ENCODE measurements at places on chromosomes 3 and 15.

DNA sequence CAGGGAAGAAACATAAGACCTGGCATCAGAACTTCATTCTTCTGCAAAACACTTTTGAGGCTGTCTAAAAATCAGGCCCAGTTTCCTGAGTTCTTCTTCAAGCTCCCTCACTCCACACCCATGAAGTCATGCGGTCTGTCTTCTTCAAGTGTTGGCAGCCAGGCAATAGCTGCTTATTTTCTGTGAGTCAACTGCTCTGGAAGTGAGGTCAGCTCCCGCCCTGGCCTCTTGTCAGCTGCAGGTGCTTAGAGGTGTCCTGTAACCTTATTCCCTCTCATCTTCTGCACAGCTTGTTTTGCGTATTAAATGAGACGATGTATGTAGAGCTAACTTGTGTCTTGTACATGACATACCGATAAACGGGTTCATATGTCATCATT, 226.1 kb downstream of the ADAMTS17 start:
- no peak for DNase-seq

DNA sequence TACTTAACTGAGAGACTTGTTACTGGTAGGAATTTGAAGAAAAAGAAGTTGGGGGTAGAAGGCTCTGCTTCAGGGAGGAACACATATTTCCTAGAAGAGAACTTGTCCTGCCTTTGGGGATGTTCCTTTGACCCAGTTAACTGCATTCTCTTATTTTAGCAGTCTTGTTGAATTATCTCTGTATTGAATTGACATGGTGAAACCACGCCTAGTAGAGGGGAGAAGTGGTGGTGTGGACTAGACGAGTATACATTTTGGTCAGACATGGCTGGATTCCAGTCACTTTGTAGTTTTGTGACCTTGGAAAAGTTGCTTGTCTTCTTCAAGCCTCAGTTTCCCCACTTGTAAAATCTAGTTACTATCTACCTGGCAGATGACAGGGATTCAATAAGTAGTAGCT, 87.8 kb downstream of the FNDC3B start:
- no peak for DNase-seq

DNA sequence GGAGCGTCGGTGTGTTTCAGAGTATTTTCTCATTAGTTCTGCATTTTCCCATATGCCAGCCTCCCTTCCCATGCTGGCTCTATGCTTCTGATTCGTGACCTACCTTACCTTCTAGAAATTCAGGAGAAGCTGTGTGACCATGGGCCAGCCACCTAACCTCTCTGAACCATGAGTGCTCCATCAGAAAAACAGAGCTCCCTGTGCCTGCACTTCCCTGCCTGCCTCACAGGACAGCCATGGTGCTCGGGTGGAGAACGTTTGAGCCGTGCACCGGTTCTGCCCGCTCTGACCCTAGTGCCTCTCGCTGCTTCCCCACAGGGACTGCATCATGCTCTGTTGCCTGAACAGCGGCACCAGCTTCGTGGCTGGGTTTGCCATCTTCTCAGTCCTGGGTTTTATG, 74.5 kb upstream of the SLC6A1 start:
- no peak for DNase-seq

- no peak for DNase-seq
Observed at GRCh38 chr15:55357774-55358173, 38.8 kb downstream of the PIGB start.

GRCh38 chr3:50003824-50004223, 63.9 kb downstream of the RBM6 start:
- no peak for DNase-seq

DNA sequence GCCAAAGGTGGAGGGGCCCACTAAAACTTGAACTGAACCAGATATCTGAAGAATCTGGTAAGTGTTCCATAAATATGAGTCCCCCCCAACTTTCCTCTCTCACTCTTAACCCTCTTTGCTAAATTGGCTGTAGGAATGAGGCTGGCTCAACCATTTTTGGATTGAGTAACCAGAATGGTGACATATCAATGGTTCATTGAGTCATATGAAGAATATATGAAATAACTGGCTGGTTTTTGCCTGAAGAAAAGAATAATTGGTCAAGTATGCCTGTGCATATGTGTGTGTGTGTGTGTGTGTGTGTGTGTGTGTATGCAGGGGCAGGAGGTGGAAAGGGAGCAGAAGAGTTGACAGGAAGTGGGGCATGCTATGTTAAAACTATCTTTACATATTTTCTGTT, 472.9 kb upstream of the THBS1 start:
- DNase-seq, result no peak

DNA sequence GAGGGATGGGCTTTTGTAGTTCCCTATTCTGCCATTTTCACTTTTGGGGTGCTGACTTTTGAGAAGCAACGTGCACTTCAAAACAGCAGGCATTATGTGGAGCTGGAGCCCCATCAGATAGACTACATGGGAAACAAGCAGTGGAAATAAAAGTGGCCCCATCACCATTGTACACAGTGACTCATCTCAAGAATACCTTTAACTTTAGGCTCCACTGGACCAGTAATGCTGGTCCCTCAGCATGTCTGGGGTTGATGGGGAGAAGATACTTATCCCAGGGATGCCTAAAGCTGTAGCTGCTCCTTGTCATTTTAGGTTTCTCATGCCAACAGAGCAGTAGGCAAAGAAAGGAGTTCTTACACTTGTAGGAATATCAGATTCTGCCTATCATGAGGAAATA, 45.0 kb downstream of the LSM3 start:
- no peak for DNase-seq

DNA sequence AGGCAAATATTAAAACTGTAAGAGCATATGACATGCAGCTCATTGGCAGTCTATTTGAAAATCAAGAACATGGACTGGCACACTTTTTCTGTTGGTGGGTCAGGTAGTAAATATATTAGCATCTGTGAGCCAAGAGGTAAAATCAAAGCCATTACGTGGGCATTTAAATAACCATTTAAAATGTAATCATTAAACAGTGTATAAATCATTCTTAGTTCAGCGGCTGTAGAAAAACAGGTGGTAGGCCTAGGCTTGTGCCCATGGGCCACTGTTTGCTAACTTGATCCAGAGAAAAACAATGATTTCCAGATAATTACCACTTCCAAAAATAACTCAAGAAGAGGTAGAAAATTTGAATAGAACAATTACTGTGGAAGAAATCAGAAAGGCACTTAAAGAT, 105.1 kb downstream of the CHST2 start:
- DNase-seq, result no peak

DNA sequence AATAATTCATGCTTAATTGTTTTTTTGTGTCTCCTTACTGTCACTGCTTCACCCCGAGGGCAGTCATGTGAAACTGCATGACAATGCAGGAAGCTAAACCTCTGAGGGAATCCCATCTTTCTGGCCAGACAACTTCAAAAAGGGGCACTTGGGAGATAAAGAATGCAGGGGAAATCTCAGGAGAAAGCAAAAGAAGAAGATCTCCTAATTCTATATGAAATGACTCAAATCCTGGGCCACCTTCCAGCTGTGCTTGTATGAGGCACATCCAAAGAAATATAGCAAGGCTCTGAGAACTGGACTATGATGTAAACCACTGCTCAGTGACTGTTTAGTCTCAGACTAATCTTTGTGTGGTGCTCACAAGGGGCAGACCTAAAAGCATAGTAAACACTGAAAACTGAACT, 22.6 kb upstream of the UMPS start:
- no peak for DNase-seq

GRCh38 chr3:139548801-139549200, 9.3 kb upstream of the RBP1 start:
- no peak for DNase-seq

DNA sequence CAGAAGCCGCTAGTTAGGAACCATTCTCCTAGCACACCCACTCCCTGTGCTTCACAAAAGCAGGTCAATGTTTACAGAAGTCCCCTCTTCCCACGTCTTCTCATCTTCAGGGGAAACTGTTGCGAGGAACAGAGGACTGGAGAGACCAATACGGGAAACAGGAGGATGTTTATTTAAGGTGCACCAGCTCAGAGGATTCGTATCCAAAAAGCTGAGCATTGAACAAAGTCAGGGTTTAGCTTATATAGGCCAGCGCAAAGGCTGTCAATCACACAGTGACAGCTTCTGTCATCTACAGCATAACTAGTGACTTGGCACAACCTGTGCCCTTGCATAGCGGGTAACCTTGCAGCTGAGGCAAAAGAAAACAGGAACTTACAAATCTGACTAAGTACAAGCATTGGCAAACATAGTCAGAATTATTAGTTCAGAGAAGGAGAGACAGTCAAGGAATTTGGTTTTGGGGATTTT, 61.3 kb downstream of the ZDHHC19 start:
- DNase-seq, result no peak

DNA sequence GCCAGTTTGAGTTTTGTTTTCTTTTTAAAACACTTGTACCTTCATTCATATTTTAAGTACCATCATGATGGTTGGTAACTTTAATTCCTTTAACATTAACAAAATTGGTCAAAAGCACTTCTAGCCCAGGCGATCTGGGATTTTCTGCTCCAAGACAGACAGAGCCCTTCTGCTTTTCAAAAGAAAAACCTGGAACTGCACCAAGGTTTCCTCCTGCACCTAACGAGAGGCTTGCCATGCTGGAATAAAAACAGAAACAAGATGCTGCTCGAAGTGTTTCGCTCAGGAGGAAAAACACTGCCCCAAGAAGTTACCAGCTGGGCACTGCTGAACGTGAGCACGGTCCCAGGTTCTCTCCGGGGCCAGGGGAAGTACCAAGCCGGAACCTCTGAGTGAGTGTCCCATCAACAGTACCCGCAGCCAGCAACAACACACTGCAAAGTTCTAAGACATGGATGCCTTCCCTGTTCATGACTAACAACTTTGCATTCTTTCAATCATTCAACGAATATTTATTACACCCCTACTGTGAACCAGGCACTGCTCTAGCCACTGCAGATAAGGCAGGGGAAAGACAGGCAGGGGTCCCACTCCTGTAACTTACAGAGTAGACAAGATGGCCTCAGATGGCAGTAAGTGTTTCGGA, 98.8 kb downstream of the XXYLT1 start:
- no peak for DNase-seq

DNA sequence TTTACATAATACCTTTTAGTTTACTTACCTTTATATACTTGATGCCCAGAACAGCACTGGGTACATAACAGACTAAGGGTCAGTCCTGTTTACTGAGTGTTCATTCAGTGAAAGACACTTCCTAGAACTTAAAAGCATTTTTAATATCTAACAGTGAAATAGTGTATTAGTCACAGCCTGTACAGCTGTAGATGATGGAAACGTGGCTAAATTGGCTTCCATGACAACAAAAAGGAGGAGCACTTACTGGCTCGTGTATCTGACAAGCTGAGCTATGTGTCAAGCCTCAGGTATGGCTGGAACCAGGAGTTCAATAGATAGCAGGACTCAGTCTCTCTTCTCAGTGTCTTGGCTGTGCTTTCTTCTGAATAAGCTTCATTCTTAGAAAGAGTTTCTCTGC, 40.2 kb downstream of the CMTM8 start:
- no peak for DNase-seq

GRCh38 chr3:55272031-55272645, 215.0 kb downstream of the WNT5A start:
- DNase-seq, result no peak

- DNase-seq, result no peak
Observed at GRCh38 chr3:194315965-194316361, 35.2 kb downstream of the CPN2 start.

DNA sequence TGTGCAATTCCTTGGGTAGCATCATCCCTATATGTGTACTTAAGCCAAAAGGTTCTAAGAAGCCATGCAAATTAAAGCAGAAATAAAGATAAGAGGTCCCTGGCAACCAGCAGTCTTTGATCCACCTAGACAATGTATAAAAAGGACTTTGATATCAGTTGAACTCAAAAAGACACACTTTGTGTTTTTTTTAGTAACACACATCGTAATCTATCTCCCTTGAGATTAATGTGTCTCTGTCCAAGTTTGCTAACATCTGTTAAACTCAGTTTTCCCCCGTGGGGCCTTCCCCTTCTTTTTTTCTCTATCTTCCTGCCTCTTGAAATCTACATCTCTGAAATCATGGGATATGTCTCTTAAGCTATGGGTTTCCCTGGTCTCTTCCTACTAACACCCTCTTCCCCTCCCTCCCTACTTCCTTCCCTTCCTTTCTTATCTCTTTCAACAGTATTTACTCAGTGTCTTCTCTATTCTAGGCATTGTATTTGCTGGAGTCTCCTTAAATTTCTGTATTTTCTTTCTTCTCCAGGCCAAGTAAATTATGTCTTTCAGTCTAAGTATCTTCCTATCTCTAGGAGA, 27.7 kb downstream of the ALDH1A2 start:
- no peak for DNase-seq

DNA sequence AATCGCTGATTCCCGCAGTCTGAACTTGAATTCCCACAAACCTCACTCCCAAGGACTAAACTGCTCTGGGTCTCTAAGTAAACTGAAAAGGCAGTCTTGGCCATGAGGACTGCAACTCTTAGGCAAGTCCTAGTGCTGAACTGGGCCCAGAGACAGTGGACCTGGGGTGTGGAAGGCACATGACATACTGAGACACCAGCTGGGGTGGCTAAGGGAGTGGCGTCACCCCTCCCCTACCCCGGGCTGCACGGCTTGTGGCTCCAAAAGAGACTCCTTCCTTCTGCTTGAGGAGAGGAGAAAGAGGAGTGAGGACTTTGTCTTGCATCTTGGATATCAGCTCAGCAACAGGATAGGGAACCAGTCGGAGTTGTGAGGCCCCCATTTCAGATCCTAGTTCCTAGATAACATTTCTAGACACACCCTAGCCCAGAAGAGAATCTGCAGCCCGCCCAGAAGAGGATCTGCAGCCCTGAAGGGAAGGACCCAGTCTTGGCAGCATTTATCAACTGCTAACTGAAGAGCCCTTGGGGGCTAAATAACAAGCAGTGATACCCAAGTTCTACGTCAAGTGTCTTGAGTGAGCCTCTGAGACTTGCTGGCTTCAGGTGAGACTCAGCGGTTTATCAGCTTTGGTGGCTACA, 110.7 kb upstream of the C3orf80 start:
- DNase-seq, result no peak

- no peak for DNase-seq
Observed at GRCh38 chr15:53841651-53842050, 82.2 kb upstream of the WDR72 start.

- DNase-seq, result no peak
Observed at GRCh38 chr3:100425316-100425715, 24.0 kb downstream of the LNP1 start.
